ENCODE measurements at places on chromosomes 6 and 20. TPM values are rescaled to one million over a fixed set of nuclear protein-coding genes. Genes with fewer than 3 reads are reported as not detected.

- H3K36me3 ChIP-seq = no peaks in the 10 kb centered on the region
- no peak for DNase-seq
- H3K4me3 ChIP-seq = no peak overlapping the region
- no peaks in the 10 kb centered on the region for H3K4me1 ChIP-seq
These were observed 6.0 kb upstream of the FASTKD5 start for GRCh38 chr20:3165473-3166337.

DNA sequence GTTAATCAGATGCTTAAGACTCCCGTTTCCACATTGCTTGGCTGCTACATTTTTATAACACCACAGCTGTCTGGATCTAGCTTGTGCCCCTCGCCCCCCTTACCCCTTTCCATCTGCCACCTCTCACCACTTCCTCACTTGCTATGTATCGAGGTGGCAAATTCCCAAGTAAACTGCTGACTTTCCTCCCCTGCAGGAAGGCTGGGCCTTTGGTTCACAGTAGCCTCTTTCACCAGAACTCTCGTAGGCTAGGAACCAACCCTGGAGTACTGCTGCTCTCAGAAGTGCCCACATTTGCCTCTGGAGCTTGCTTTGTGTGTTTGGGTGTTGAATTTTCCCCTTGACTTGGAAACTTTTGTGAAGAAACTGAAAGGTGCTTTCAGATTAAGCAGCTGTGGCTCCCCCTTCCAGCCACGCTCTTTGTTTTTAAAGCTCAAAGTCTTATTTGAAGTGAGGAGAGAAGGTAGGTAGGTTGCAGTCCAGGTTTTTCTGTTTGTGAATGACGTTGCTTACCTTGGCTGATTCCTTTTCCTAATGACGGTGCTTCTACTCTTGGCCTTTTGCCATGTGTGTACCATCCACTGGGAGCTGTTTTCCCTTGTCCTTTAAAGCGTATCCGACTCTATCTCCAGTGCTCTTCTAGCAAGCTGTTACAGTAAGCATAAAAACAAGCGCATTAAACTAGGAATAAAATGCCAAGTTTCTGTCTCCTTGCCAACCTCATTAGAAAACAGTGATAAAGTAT is 90.4 kb downstream of the CARMIL1 start:
- no peaks in the 10 kb centered on the region for H3K27me3 ChIP-seq
- H3K4me1 ChIP-seq = no peaks in the 10 kb centered on the region
- H3K36me3 ChIP-seq = no peaks in the 10 kb centered on the region
- DNase-seq = no peak
- H3K27ac ChIP-seq = peak overlapping the region; percentile 31
- H3K4me3 ChIP-seq = no peak overlapping the region

GRCh38 chr6:111784433-111784832 is 88.8 kb downstream of the FYN start:
- no peak overlapping the region for H3K4me3 ChIP-seq
- H3K27ac ChIP-seq = peak overlapping the region; percentile 38
- no peak for DNase-seq

DNA sequence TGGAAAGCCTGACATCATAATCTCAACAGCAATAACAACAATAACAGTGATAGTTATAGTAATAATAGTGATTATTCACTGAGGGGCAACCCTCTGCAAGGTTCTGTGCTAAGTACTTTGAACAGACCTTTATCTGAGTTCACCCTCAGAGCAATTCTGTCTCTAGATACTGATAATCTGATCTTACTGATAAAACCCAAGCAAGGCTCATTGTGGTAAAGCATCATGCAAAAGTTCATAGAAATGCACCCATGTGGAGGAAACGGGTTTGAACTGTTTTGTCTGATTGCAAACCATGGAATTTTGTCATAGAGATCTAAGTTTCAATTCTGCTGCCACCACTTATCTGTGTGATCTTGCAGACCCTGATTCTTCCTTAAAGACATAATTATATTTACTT is 1.3 kb upstream of the KIAA0408 start:
- H3K36me3 ChIP-seq = no peaks in the 10 kb centered on the region
- H3K4me1 ChIP-seq = no peaks in the 10 kb centered on the region
- no peaks in the 10 kb centered on the region for H3K27me3 ChIP-seq
- H3K27ac ChIP-seq = peak overlapping the region; percentile 86

DNA sequence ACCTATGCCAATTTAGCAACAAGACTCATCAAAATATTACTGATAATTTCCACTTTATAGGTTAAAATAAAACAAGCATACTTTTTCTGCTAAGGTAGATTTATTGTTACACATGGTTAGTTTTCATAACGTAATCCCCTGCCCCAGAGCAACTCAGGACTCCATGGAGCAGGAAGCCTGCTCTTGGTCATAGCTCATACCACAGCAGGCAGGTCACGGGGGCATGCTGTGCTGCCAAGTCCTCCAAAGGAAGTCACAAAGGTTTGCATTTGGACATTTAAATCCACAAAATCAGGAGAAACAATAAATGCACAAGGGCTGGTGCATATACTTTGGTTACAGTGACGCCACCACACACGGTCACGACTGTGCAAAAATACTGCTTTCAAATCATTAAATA is 12.5 kb downstream of the GZF1 start:
- H3K4me1 ChIP-seq = no peaks in the 10 kb centered on the region
- DNase-seq = no peak
- H3K27ac ChIP-seq = no peak overlapping the region
- H3K4me3 ChIP-seq = no peak overlapping the region
- peaks cover 29% of the 10 kb centered on the region for H3K36me3 ChIP-seq

DNA sequence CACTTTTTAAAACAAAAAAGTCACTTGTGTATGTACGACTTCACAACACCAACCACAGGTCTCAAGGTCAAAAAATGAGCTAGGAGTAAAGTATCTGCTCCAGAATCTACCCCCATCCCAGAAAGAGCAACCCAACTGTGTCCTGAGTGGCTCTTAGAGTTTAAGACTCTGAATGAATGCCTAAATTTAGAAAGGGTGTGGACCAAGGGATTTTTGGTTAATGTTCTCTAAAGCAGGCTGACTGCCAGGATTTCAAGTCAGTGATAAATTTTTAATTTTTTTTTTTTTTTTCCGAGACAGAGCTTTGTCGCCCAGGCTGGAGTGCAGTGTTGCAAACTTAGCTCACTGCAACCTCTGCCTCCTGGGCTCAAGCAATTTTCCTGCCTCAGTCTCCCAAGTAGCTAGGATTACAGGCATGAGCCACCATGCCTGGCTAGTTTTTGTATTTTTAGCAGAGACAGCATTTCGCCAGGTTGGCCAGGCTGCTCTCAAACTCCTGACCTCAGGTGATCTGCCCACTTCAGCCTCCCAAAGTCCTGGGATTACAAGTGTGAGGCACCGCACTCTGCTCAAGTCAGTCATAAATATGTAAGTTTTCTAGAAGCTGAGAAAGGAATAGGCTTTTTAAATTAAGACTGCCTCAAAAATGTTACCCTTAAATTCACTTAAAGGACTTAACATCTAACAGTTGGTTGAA is 20.2 kb downstream of the STAU1 start:
- H3K4me3 ChIP-seq = no peak overlapping the region
- no peaks in the 10 kb centered on the region for H3K36me3 ChIP-seq
- peak overlapping the region; percentile 20 for H3K27ac ChIP-seq
- peaks cover 14% of the 10 kb centered on the region for H3K4me1 ChIP-seq
- no peaks in the 10 kb centered on the region for H3K27me3 ChIP-seq

- no peaks in the 10 kb centered on the region for H3K27me3 ChIP-seq
- H3K27ac ChIP-seq = no peak overlapping the region
- H3K36me3 ChIP-seq = no peaks in the 10 kb centered on the region
- no peak for DNase-seq
- H3K4me3 ChIP-seq = no peak overlapping the region
- peaks cover 6% of the 10 kb centered on the region for H3K4me1 ChIP-seq
These were observed 23.9 kb upstream of the YWHAB start for GRCh38 chr20:44861531-44862006.

DNA sequence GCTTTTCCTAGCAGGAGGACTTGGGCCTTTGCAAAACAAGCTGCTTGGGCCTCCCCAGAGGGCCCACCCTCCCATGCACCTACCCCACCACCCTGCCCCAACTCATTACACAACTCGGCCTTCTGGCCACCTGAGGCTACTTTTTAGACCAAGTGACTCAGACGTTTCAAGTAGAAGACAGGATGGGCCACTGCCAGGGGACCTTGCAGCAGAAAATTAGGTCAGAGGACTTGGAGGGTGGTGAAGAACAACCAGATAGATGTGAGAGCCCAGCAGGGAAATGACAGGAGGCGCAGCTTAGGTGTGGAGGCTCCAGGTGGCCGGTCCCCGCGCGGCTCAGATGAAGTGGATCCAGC is 1.4 kb downstream of the PPP1R3D start:
- no peak for DNase-seq
- peaks cover 32% of the 10 kb centered on the region for H3K4me1 ChIP-seq
- H3K36me3 ChIP-seq = no peaks in the 10 kb centered on the region
- no peak overlapping the region for H3K4me3 ChIP-seq
- H3K27me3 ChIP-seq = no peaks in the 10 kb centered on the region
- H3K27ac ChIP-seq = peak overlapping the region; percentile 92

GRCh38 chr20:57220337-57221145 is 45.9 kb downstream of the BMP7 start:
- H3K27me3 ChIP-seq = no peaks in the 10 kb centered on the region
- peaks cover 8% of the 10 kb centered on the region for H3K4me1 ChIP-seq
- H3K36me3 ChIP-seq = no peaks in the 10 kb centered on the region
- no peak overlapping the region for H3K27ac ChIP-seq
- no peak overlapping the region for H3K4me3 ChIP-seq

DNA sequence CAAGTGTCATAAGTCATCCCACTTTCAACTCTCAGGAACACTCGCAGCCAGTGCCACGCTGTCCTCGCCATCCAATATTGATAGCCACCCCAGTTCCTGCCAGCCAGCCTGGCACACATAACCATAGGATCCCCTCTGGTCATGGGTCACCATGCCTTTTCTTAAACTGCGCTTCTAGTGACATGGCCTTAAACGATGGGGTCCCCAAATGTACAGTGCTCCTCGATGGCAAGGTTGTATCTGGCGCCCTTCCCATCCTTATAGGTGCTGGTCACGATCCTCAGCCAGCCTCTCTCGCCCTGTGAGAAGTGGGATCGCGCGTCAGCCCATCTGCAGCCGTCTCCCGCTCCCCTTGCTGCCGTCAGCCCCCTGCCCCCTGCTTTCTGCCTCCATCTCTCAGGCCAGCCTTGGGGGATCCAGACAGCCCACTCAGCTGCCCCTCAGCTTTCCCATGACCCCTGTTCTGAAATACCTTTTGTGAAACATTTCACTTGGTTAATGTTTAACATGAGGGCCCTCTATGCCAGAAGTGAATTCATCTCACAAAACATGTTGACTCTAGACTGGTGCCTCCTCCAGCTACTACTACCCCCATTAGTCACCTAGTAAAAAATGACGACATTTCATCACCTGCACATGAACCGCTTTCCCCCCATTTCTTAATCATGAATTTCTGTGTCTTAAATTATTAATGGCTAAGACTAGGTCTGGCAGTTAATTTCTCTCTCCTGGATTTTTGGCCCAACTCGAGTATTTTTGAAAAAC is 11.4 kb downstream of the CTSZ start:
- DNase-seq = no peak
- H3K27me3 ChIP-seq = no peaks in the 10 kb centered on the region
- no peak overlapping the region for H3K4me3 ChIP-seq
- H3K4me1 ChIP-seq = no peaks in the 10 kb centered on the region
- peaks cover 23% of the 10 kb centered on the region for H3K36me3 ChIP-seq
- H3K27ac ChIP-seq = no peak overlapping the region

DNA sequence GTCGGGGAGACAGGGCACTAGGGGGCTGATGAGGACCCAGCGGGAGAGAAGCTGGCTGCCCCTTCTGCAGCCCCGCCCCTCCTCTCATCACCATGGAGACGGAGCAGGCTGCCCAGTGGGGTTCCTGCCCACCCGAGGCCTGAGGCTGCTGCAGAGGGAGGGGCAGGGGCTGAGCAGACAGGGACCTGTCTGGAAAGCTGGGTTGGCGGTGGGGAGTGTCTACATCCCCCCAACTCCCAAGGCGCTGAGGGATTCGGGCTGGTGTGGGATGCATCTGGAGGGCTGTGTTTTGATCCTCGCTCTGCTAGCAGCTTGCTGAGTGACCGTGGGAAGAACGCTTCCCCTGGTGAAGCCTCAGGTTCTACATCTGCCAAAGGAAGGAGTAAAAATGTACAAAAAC is 1.2 kb upstream of the BPI start:
- no peaks in the 10 kb centered on the region for H3K36me3 ChIP-seq
- no peaks in the 10 kb centered on the region for H3K27me3 ChIP-seq
- no peak overlapping the region for H3K27ac ChIP-seq
- DNase-seq = no peak
- peaks cover 30% of the 10 kb centered on the region for H3K4me1 ChIP-seq

GRCh38 chr6:168441434-168442391 is 729 bp downstream of the SMOC2 start:
- DNase-seq = no peak
- H3K27me3 ChIP-seq = peaks cover 73% of the 10 kb centered on the region
- peaks cover 9% of the 10 kb centered on the region for H3K4me1 ChIP-seq
- H3K27ac ChIP-seq = peak overlapping the region; percentile 47

DNA sequence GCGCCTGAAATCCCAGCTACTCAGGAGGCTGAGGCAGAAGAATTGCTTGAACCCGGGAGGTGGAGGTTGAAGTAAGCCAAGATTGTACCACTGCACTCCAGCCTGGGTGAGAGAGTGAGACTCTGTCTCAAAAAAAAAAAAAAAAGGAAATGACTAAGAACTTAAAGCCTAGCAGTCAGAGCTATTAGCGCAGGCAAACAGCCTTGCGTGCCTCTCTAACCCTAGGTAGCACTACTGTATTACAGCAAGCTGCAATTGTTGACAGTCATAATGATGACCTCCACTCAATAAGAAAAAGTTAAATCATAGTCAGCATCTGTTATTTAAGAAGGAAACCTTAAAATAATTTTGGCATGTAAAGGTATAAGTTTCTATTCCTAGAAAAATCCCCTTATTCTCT is 14.4 kb downstream of the GSS start:
- no peak for DNase-seq
- H3K36me3 ChIP-seq = peaks cover 88% of the 10 kb centered on the region
- no peak overlapping the region for H3K27ac ChIP-seq
- H3K4me3 ChIP-seq = no peak overlapping the region
- peaks cover 12% of the 10 kb centered on the region for H3K4me1 ChIP-seq

DNA sequence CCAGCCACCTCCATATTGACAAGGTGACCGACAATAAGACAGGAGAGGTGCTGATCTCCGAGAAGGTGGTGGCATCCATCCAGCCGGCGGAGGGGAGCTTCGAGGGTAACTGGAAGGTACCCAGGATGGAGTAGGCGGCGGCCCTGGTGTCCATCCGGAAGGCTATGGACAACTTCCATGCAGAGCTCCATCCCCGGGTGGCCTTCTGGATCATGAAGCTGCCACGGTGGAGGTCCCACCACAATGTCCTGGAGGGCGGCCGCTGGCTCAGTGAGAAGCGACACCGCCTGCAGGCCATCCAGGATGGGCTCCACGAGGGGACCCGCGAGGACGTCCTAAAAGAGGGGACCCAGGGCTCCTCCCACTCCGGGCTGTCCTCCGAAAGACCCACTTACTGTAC is 17.0 kb downstream of the DEFB115 start:
- no peaks in the 10 kb centered on the region for H3K27me3 ChIP-seq
- no peaks in the 10 kb centered on the region for H3K36me3 ChIP-seq
- DNase-seq = no peak
- no peak overlapping the region for H3K4me3 ChIP-seq
- H3K27ac ChIP-seq = no peak overlapping the region

GRCh38 chr6:129191235-129191634 is 308.3 kb downstream of the LAMA2 start:
- H3K27ac ChIP-seq = no peak overlapping the region
- no peak for DNase-seq
- H3K27me3 ChIP-seq = no peaks in the 10 kb centered on the region
- H3K36me3 ChIP-seq = no peaks in the 10 kb centered on the region

SLC35F1 gene
- total RNA-seq = 0.57 TPM

CALHM6 gene
- total RNA-seq = 1.9 TPM

PRPH2 gene
- 1.3 TPM for total RNA-seq

TAPBP gene
- 68.1 TPM for total RNA-seq

Data from esophagus squamous epithelium (tissue), 5 donors.